Occipital lobe (tissue), 3 donors: ENCODE measurements at places on chromosomes 2 and 18.

DNA sequence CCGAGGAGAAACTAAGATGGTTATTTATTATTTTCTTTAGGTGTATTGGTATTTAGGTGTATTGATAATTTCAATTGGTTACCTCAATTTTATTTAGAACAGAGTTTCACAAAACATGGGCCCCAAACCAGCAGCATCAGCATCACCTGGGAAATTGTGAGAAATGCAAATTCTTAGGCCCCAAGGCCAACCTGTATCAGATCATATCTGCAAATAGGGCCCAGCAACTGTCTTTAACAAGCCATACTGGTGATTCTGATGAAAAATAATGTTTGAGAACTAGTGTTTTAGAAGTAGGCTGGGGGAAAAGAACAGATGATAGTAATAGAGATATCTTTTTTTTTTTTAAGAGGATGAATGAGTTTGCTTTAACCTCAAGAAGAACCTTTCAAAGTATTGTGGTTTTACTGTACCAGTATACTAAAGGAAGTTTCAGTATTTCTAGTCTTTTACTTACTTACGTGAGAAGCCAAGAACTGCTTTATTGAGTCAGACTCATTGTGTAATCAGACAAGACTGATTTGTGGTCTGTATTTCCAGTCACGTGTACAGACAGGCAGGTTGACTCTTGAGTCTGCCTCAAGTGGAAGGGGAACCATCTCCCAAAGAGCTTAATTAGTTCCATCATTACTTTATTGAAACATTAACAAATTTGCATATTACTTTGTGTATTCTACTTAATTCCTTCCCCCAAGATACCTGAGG, 60.4 kb upstream of the GAREM1 start:
- DNase-seq, result no peak

DNA sequence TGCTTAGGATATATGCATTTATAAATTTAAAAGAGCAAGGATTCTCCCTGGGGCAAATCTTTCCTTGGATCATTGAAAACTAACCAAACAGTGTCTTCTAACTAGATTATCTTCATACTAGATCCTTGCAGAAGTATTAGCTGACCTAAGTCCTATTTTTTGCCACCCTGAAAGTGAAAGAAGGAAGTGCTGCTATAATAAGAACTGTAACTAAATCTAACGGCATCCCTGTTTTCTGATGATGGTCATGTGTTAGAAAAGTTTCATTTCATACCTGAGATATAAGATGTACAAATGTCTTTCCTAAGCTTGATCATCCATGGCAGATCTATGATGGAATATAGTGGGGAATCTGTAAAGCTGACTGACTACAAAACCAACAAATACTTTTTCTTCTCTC, 102.7 kb downstream of the MAP2 start:
- DNase-seq, result no peak

DNA sequence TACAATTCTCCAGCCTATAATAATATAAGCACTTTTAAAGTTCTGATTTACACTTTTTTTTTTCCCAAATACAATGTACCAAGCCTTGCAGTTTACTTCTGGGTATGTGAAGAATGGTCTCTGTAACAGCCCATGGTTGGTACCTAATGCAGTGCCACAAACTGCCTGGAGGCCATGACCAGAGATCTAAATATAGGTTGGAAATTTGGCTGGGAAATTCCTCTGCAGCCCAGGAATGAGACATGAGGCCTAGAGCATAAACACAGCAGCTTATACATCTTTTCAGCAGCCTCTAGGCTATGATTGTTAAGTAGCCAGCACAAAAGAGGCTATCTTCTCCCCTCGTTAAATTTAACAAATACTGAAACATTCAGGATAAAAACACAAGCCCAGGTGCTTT, 432.0 kb upstream of the FAM98A start:
- no peak for DNase-seq

DNA sequence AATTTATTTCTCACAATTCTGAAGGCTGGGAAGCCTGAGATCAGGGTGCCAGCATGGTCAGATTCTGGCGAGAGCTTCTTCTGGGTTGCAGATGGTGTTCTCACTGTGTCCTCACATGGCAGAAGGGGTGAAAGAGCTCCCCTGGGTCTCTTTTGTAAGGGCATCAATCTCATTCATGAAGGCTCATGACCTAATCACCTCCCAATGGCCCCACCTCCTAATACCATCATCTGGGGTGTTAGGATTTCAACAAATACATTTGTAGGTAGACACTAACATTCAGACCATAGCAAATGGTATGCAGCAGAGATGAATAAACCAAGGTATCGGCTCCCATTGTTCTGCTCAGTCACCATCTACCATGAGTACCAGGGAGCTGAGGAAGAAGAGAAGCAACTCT, 32.7 kb downstream of the YPEL5 start:
- no peak for DNase-seq

DNA sequence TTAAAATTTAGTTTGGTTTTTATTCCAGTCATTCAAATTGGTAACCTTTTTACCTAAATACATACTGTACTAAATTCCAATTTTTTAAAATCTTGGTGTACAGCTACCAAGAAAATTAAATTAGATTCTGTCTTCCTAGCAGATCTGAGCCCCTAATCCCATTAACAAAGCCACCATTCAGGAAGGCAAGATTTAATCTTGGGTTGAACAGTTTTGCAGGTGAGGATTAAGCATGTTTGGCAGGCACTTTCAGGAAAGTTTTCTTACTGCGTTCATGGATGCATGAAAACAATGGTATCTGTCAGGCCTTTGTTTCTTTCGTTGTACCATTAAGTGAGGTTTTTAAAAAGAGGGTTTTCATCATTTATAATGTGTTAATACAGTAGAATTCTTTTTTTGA, 32.8 kb downstream of the ITPRID2 start:
- DNase-seq, result no peak

DNA sequence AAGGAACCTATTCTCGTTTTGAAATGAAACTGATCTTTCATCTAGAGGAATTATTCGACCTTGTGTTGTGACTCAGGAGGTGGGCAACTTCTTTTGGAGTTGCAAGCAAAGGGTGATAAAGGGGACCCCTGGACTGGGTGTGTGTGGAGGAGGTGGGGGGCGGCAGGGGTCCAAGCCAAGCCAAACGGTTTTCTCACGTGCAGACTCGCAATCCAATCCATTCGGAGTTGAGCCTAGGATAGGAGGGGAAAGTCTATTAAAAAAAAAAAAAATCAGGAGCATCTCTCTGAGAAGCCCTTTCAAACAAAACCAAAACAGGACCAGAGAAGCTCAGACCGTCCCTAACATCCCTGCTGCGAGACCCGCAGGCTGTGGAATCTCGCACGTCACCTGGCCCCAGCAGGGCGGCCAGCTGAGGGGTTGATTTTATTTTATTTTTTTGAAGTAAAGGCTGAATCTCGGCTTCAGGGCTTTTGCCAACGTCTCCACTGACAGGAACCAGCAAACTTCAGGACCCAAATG, 3.7 kb upstream of the ZEB2 start:
- DNase-seq, result no peak

- DNase-seq, result no peak
These were observed 56.2 kb downstream of the EDAR start for GRCh38 chr2:108932736-108933332.
